ENCODE measurements at places on chromosomes 3 and 15.

- DNase-seq = no peak
Observed at GRCh38 chr3:140570602-140571001, 107.3 kb upstream of the TRIM42 start.

- no peak for DNase-seq
Observed at GRCh38 chr3:46489875-46490274, 7.9 kb upstream of the RTP3 start.

GRCh38 chr15:33959844-33960548 is 8.3 kb upstream of the CHRM5 start:
- no peak for DNase-seq

DNA sequence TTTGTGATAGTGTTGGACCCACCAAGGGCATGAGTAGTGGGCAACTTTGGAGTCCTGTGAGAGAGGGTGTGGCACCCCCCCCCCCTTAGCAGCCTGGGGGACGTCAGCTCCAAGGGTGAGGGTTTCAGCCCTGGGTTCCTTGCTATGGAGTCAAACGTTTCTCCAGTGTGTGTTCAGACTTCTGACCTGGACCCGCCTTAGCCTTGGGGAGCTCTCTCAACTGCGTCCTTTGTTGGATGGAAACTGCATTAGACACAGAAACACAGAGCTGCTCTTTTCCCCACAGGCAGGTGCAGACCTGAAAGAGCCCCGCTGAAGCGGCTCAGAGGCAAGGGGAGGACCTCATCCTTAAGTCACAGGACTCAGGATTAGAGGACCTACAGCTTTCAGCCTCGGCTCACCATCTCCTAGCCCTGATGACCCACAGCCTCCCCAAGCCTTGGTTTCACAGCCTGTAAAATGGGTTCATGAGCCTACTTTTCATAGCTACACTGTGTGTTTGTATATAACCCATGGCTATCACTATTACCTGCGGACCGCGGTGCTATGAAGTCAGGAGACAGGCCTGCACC is 19.9 kb downstream of the ZNF710 start:
- DNase-seq = no peak

DNA sequence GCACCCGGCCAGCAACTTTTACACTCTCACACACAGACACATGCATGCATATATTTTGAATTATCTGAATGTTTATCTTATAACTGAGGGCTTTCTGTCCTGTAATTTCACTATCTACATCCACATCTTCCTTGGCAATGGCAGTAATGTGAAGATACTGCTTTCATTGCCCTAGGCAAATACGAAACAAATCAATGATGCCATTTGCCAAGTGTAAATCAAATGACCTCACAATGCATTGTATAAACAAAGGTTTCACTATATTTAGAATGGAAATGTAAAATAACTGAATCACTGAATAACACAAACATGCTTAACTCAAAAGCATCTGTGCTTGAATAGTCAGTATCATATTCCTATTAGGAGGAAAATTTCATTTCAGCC is 455.6 kb downstream of the TBL1XR1 start:
- DNase-seq = peak; percentile 88

DNA sequence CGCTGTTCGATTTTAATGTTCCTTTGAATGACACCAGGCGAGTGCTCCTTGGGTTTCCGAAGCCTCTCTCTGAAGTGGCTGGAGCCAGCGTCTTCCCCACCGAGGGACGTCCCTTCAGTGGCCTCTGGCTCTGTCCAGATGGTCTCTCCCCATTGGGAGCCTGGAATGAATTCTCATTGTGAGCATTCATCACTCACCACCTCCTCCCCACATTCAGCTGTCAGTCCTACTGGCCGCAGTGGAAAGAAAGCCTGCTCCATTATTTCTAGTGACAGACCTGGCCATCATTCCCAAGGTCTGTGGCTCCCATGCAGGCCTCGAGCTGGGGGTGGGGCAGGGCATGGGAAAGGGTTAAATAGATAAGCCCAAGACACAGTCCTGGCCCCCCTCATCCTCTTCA is 35.2 kb downstream of the ZNF710 start:
- DNase-seq = no peak

DNA sequence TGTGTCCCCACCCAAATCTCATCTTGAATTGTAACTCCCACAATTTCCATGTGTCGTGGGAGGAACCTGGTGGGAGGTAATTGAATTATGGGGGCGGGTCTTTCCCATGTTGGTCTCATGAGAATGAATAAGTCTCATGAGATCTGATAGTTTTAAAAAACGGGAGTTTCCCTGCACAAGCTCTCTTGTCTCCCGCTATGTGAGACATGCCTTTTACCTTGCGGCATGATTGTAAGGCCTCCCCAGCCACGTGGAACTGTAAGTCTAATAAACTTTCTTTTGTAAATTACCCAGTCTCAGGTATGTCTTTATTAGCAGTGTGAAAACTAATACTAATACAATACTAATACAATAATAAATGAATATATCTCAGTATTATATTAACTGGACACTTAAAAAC is 9.9 kb upstream of the YEATS2 start:
- DNase-seq = no peak

GRCh38 chr3:138434875-138435772 is 708 bp downstream of the ESYT3 start:
- DNase-seq = peak; percentile 31

- no peak for DNase-seq
Observed at GRCh38 chr3:46289966-46290365, 47.7 kb downstream of the CCR3 start.

GRCh38 chr3:126714921-126715320 is 10.9 kb downstream of the CHCHD6 start:
- no peak for DNase-seq

- no peak for DNase-seq
Observed at GRCh38 chr3:192887701-192888100, 30.0 kb downstream of the MB21D2 start.

- no peak for DNase-seq
Observed at GRCh38 chr15:93246266-93247242, 157.5 kb upstream of the RGMA start.

- no peak for DNase-seq
Observed at GRCh38 chr3:87209111-87209510, 18.0 kb upstream of the CHMP2B start.

- no peak for DNase-seq
Observed at GRCh38 chr15:92510163-92510882, 116.6 kb downstream of the ST8SIA2 start.

DNA sequence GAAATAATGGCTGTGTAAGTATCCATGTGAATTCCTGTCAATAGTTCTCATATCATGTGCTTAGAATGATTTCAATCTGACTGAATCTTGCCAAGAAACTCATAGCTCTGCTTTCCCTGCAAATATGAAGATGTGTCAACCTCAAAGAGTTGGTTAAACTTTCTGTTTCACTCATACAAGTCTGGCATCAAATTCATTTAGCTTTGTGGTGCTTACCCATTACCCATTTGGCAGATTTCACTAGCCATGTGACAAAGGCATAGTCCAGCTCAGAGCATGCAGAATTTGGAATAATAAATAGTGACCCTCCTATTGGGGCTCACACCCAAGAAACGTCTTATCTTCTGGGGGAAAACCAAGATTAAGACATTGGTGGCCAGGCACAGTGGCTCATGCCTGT is 256.6 kb upstream of the TPRG1 start:
- no peak for DNase-seq

DNA sequence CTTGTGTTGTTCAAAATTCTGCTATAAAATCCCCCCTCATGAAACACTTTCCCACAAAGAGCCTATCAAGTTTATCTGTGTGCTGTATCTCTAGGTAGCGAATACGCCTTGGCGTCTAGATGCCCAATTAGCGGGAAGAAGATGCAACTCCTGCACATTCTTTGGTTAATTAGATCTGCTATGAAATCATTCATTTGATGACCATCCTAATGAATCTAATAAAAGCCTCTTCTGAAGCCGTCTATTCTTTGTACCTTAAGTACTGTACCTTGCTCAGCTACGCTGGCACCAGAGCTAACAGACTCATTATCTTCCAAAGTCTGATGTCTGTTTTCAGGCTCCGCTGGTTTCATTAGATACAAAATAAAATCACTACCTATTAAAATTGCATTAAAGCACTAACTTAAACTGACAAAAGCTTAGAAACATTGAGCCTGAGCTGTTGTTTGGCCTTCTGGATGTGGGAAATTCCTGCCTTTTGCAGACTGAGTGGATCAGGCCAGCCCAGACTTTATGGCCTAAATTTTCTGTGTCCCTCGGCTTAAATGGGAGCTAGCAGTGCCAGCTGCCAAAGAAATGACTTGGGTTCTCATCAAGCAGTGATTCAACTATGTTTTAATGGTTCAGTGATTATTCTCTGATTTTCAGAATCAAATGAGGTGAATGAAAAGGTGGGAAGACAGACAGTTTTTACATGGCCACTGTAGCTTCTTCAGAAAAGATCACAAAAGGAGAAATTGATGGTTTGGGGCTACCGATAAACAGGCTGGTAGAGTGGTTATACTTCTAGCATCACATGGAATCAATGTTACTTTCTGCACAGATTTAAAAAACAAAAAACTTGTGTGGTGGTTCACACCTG is 28.4 kb upstream of the CHST2 start:
- no peak for DNase-seq

DNA sequence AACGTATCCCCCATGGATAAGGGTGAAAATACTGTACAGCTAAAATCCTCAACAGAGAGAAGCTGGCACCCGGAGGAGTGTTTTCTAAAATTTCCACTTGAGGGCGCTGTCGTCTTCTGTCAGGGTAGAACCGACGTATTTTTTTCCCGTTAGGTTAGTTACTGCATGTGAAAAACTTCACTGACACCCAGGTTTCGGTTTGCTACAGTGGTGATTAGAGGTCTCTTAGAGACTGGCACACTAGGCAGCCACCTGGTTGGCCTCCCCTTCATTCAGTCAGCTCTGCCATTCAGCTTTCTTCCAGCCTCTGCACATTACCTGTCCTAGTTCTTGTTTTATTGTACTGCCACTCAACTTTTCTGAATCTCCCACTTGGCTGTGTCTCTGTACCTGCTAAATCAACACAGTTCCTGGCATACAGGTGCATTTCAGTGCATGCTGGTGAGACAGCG is 18.4 kb downstream of the CCK start:
- DNase-seq = peak; percentile 65

DNA sequence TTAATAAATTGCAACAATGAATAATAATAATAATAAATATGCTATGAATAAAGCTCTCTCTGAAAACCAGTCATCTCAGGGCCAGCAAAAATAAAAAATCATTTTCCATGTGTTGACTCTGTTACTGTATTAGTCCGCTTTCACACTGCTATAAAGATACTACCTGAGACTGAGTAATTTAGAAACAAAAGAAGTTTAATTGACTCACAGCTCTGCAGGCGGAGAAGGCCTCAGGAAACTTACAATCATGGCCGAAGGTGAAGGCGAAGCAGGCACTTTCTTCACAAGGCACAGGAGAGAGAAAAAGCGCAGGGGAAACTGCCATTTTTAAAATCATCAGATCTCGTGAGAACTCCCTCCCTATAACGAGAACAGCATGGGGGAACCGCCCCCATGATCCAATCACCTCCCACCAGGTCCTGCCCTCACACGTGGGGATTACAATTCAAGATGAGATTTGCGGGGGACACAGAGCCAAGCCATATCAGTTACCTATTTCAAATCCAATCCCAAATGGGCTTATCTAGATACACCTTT is 224.1 kb downstream of the IGSF11 start:
- DNase-seq = no peak

DNA sequence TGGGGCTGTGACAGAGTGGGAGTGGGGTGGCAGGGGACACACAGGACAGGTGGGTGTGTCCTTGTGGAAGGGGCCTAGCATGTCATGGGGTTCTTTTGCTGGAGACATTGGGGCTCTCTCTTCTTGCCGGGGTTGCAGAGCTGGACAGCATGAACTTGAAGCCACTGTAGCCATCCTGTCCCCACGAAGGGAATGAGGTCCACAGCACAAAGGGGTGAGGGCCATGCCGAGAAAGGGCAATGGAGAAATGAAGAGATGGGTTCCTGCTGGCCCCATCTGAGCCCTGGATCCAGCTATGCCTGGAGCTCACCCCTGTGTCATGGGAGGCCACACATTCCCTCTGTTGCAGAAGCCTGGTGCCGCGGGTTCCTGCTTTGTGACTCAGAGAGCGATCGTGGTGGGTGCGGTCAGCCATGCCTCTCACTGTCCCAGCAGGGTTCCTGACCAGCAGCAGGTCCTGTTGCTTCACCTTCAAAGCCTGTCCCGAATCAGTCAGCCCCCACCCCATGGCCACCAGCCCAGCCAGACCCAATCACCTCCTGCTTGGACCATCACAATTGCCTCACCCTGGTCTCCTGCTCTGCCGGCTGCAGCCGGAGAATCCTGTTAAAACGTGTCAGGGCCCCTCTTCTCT is 50.0 kb downstream of the DNAJB8 start:
- no peak for DNase-seq

DNA sequence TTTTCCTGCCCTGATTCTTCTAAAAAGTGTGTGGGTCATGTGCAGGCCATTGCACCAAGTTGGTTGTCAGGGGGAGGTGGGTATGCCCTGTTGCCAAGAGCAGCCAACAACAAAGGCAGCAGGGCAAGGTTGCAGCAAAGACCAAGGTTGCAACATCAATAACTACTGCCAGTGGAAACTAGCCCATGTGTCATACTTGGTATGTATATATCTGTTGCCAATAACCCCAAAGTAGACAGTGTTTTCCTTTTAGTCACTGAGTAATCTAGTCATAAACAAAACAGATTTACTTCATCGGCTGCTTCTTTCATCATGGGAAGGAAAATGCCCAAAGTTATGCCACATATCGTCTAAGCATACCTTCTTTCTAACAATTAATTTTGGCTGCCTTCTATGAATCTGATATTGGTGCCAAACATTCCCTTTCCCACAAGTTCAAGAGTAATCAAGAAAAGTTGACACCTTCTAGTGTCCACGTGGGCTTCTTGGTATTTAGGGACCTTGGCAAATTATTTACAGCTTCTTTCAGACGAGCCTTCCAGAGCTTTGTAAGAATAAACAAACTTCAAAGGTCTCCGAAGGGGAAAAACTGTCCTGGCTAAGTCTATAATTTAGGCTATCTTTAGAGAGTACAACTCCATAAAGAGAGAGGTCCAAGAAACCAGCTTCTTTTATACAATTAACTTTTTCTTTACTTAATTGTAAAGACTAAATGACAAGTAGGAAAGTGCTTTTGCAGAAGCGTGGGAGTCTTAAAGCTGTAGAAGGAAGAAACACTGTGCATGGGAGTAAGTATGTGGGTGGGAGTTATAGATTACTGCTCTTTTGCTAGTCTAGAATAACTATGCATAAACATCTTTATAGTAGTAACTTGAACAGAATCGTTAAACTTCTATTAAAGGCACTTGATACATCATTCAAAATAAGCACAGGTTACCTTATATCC is 10.0 kb upstream of the MBNL1 start:
- no peak for DNase-seq
